ENCODE measurements at places on chromosomes 6 and 20. TPM values are rescaled to one million over a fixed set of nuclear protein-coding genes. Genes with fewer than 3 reads are reported as not detected.

DNA sequence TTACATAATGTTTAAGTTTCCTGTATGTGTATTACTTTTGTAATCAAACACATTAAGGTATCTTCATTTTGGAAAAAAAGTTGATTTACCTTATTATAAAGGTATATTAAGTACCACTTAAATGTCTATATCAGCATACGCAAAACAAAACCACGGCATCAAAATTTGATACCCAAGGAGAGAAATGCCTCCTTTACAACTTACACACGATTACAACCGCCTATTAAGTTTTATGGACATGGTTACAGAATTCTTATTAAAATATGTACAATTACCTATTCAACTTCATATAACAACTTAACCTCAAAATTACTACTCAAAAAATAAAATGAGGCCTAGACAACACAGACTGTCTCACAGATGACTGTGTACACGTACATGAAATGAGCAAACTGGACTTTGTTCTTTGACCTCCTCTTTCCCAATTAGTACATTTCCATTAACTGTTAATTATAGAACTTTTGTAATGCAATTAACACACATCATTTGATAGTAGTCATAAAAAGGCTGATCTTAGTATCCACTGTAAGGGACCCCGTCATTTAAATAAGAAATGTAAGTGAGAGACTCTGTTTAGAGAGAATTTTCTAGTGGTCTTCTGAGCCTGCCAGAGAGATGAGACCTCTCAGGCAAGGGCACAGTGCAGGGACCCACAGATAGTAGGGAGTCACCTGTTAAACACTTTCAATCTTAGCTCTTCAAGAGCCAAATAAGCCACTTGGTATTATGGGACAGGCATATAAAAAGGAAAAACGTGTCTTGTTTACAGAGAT is 2.5 kb downstream of the DIDO1 start:
- no peak for DNase-seq

DNA sequence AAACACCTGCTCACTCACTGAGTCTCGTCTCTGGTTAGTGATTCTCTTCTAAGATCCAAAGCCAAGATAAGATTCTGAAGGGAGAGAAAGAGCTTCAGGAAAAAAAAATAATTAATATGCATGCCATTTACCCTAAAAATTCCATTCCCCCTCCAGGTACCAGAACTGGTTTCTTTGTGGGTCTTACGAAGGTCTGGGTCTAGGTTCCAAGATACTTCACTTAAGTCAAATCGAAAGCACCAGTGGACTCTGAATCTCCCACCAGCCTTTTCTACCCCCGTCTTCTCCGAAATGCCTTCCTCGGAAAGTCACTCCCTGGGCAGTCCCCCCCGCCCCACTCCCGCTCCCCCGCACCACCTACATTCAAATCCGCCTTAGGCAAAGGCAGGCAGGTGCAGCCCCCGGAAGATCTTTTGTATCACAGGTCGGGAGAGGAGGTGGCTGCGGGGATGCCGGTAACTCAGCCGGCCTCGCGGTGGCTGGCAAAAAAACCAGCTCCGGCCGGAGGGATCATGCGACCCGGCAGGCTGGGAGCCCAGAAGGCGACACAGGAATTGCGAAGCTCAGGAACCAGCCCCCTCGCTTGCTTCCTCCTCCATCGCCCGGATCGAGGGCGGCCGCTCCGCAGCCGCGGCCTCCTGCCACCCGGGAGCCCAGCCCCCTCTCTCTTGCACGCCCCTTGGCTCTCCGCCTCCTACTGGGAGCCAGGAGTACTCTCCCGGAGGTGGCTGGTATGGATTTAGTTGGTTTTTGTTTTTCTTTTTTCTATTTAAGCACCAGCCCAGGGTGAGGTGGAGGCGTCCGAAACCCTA is at the start of gene BCL2L1:
Gene BCL2L1 (minus strand): TSS at position 612 of the 812 bp plus-strand sequence. CDS start 650 bp downstream, outside the sequence.
- peak; percentile 71 for DNase-seq

Gene C6orf52
- total RNA-seq = 16.5 TPM

DNA sequence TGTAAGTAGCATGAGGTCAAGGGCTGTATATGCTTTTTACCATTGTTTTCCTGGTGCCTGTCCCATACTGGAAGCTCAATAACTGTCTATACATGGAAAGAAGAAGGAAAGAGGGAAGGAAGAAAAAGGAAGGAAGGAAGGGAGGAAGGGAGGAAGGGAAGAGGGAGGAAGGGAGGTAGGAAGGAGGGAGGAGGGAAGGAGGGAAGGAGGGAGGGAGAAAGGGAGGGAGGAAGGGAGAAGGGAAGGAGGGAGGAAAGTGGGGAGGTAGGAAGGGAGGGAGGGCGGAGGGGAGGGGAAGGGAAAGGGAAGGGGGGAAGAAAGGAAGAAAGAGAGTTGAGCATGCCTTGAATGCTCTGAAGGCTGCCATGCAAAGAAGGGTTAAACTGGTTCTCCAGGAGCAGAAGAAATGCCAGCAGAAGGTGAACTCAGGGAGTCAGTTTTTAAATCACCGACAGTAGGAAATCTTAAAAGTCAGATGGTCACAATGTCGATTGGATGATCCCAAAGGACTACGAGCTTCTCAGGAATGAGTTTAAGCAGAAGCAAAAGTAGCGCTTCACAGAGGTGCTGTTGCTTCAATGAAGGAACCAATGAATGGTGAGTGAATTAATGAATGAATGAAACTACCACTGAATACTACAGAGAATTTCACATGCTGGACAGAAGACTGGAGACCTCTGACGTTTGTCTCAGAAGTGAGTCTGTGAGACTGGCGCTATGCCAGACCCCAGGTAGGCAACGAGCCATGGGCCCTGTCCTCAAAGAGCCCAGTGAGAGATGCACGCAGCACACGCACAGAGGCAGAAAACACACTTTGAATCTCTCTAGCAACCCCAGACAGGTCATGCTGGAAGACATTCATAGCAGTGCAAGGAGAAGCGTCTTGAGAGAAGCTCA is 117.6 kb downstream of the MRPL14 start:
- no peak for DNase-seq

- DNase-seq = peak; percentile 86
Measured at GRCh38 chr6:134822920-134823709, 126.8 kb downstream of the ALDH8A1 start.

Gene GSTA5
- total RNA-seq = not detected

Measured in A172 (cell line).